ENCODE measurements at places on chromosomes 1 and 21. TPM values are rescaled to one million over a fixed set of nuclear protein-coding genes. Genes with fewer than 3 reads are reported as not detected.

The SYT11 gene
- total RNA-seq, result 6.0 TPM

The PDC gene
- total RNA-seq, result not detected

The KLHL20 gene
- 28.5 TPM for total RNA-seq

The ST6GALNAC3 gene
- 0.16 TPM for total RNA-seq

The CFHR5 gene
- not detected for total RNA-seq

The IGFN1 gene
- total RNA-seq, result 0.18 TPM

The ESPN gene
- not detected for total RNA-seq

The GBP7 gene
- not detected for total RNA-seq

The MPZ gene
- total RNA-seq, result 0.90 TPM

The ANKRD35 gene
- total RNA-seq, result 1.1 TPM

The SYF2 gene
- total RNA-seq, result 31.6 TPM

The AQP10 gene
- total RNA-seq, result not detected

The UMODL1 gene
- not detected for total RNA-seq

The ATAD3C gene
- not detected for total RNA-seq

The DVL1 gene
- total RNA-seq, result 43.1 TPM

The PTGFR gene
- total RNA-seq, result 0.32 TPM

The HMCN1 gene
- 42.8 TPM for total RNA-seq

The TBX19 gene
- 0.32 TPM for total RNA-seq

The CLDN17 gene
- not detected for total RNA-seq

The IL20 gene
- total RNA-seq, result not detected

The PGLYRP3 gene
- total RNA-seq, result not detected

The GSTM1 gene
- total RNA-seq, result not detected

The OLFM3 gene
- total RNA-seq, result not detected

The LCE1F gene
- not detected for total RNA-seq

The CYP4A11 gene
- 0.18 TPM for total RNA-seq

The TSACC gene
- total RNA-seq, result 2.6 TPM

The GPR61 gene
- total RNA-seq, result not detected

All from cardiac atrium fibroblast (primary cell).